ENCODE measurements at places on chromosomes 6 and 20. TPM values are rescaled to one million over a fixed set of nuclear protein-coding genes. Genes with fewer than 3 reads are reported as not detected.

Gene TMEM217
- 0.82 TPM for total RNA-seq

Gene C6orf15
- total RNA-seq, result 0.09 TPM

Gene OOEP
- total RNA-seq, result not detected

Gene SLCO4A1
- 12.2 TPM for total RNA-seq

Gene IL20RA
- 0.15 TPM for total RNA-seq

Gene ULBP3
- total RNA-seq, result 3.3 TPM

Gene COQ3
- total RNA-seq, result 10.1 TPM

Gene NKX2-4
- not detected for total RNA-seq

Gene PPIL1
- 42.2 TPM for total RNA-seq

Gene DCBLD1
- total RNA-seq, result 27.9 TPM

Gene RAET1L
- 0.44 TPM for total RNA-seq

Gene EYS
- total RNA-seq, result 0.02 TPM

Gene DOK5
- not detected for total RNA-seq

Gene CFAP61
- 0.20 TPM for total RNA-seq

Gene TRIM31
- total RNA-seq, result 0.85 TPM

Gene SCUBE3
- total RNA-seq, result 0.05 TPM

Gene ECT2L
- not detected for total RNA-seq

Gene PROKR2
- total RNA-seq, result not detected

Gene HAO1
- not detected for total RNA-seq

Gene TBCC
- total RNA-seq, result 16.9 TPM

Gene KIAA1755
- total RNA-seq, result 0.21 TPM

Gene ANGPT4
- total RNA-seq, result 0.02 TPM

Gene SCGN
- total RNA-seq, result 0.36 TPM

Gene LY6G6D
- not detected for total RNA-seq

Gene ANKEF1
- total RNA-seq, result 5.8 TPM

Measured in A549 treated with Hydrocortisone at 1 μM for 4 hours (cell line).